ENCODE measurements at places on chromosomes 6 and 20.

GRCh38 chr20:60930023-60930790, 321.9 kb upstream of the CDH4 start:
- no peak for DNase-seq

- DNase-seq = no peak
Measured at GRCh38 chr6:23016696-23017095, 447.3 kb downstream of the HDGFL1 start.

DNA sequence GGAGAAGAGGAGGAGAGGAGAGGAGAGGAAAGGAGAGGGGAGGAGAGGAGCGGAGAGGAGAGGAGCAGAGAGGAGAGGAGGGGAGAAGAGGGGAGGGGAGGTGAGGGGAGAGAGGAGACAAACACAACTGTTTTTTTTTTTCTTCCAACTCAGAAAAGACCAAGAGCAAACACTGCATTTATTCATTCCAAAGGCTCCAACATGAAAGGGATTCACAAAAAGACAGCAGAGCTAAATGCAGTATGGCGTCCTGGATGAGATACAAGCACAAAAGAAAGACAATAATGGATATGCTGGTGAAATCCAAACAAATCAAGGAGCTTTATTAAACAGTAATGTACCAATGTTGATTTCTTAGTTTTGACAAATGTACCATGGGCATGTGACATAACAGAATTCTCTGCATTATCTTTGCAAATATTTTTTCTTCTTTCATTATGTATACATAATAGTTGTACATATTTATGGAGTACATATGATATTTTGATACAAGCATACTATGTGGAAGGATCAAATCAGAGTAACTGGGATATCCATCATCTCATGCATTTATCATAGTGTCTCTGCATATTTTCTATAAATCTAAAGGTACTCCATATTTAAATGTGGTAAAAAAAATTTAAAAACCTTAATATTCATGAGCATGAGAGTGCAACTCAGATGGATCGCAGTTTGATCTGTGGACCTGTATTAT, 204.6 kb downstream of the CBLN4 start:
- no peak for DNase-seq

DNA sequence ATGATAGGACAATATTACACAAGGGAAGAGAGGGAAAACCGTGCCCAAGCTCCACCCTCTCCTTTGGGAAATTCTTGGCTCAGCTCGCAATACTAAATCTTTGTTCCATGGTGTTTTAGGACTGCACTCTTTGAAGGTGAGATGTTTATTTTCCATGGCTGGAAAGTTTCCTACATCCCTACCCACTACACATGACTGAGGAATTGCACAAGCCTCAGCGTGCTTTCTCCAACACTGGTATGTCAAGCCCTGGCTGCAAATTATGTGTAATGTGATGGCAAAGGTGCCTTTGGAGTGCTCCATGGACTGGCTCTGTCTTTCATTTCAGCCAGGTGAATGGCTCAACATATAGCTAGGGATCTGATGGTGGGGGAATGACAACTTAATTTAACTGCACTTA, 134.3 kb downstream of the ISM1 start:
- no peak for DNase-seq

GRCh38 chr6:111427341-111428116, 55.5 kb downstream of the REV3L start:
- no peak for DNase-seq

GRCh38 chr6:5295623-5296022, 34.3 kb downstream of the FARS2 start:
- DNase-seq = no peak

- DNase-seq = no peak
Measured at GRCh38 chr6:192313-192664, 100.0 kb upstream of the DUSP22 start.

DNA sequence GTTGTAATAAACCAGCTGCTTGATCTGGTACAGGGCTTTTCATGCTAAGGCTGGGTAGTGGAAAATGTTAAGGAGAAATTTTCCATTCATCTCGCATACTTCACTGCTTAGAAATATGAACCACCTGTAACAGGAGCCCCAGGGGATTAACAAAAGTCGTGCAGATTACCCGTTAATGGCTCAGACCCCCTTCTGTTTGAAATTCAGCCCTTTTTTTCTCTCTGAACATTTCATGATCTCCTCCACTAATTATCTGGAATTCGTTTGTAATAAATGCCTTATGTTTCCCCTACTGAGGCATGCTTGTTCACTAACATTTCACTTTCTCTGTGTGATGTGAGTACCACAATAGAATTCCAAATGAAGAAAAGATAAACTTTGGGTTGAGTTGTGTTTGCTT, 336.4 kb upstream of the HSF2 start:
- DNase-seq = no peak

- DNase-seq = no peak
Measured at GRCh38 chr6:106064756-106065155, 21.4 kb upstream of the PRDM1 start.

- no peak for DNase-seq
Measured at GRCh38 chr6:19279273-19279684, 557.9 kb upstream of the ID4 start.

- DNase-seq = no peak
Measured at GRCh38 chr6:148745926-148746325, 904 bp upstream of the UST start.

GRCh38 chr6:25972128-25972527, 9.5 kb downstream of the TRIM38 start:
- no peak for DNase-seq

Data from left forelimb (tissue), 1 donor.